ENCODE measurements at places on chromosomes 2 and 18.

- H3K36me3 ChIP-seq = no peaks in the 10 kb centered on the region
- no peak for DNase-seq
- H3K4me3 ChIP-seq = no peak overlapping the region
- no peaks in the 10 kb centered on the region for H3K4me1 ChIP-seq
- H3K27ac ChIP-seq = no peak overlapping the region
These were observed 155.1 kb upstream of the L3MBTL4 start for GRCh38 chr18:6569813-6570212.

DNA sequence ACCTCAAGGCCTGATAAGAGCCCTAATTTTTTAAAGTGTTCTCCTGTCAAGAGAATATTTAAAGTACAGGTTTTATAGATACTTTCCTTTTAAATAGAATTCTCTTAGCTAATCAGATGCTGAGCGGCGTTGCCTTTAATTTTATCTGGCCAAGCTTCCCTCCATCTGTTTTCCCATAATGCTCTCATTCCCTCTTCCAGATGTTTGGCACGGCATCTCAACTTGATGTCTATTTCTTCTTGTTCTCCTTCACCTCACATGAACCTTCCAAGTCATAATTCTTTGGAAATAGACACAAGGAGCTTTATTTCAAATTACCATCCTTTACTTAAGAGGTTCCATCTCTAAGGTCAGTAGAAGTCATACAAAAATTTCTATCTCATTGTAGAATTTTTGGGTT, 76.1 kb upstream of the CPO start:
- H3K4me1 ChIP-seq = no peaks in the 10 kb centered on the region
- H3K27ac ChIP-seq = no peak overlapping the region
- H3K4me3 ChIP-seq = no peak overlapping the region
- H3K36me3 ChIP-seq = no peaks in the 10 kb centered on the region
- no peaks in the 10 kb centered on the region for H3K27me3 ChIP-seq

- H3K27me3 ChIP-seq = no peaks in the 10 kb centered on the region
- H3K4me3 ChIP-seq = no peak overlapping the region
- no peak for DNase-seq
- no peaks in the 10 kb centered on the region for H3K36me3 ChIP-seq
- H3K4me1 ChIP-seq = no peaks in the 10 kb centered on the region
- H3K27ac ChIP-seq = no peak overlapping the region
These were observed 218.4 kb downstream of the PDE1A start for GRCh38 chr2:182208421-182208820.

DNA sequence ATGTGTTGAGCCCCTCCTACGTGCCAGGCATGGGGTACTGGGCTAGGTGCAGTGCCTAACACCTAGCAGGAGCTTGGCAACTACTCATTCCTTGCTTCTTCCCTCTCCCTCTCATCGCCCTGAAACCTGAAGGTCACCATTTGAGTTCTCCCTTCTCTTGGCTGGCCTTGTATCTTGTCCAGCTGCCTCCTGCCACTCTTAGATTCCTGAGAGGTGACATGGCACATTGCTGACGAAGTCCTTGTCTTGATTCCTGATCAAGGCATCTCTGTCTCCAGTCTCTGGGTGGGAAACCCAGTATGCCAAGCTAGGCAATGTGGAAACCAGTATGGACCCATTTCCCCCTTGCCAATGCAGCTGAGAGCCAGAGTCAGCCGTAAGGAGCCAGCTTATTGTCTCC, 9.0 kb upstream of the EFR3B start:
- H3K27me3 ChIP-seq = no peaks in the 10 kb centered on the region
- no peak overlapping the region for H3K27ac ChIP-seq
- H3K4me3 ChIP-seq = no peak overlapping the region
- no peaks in the 10 kb centered on the region for H3K36me3 ChIP-seq

DNA sequence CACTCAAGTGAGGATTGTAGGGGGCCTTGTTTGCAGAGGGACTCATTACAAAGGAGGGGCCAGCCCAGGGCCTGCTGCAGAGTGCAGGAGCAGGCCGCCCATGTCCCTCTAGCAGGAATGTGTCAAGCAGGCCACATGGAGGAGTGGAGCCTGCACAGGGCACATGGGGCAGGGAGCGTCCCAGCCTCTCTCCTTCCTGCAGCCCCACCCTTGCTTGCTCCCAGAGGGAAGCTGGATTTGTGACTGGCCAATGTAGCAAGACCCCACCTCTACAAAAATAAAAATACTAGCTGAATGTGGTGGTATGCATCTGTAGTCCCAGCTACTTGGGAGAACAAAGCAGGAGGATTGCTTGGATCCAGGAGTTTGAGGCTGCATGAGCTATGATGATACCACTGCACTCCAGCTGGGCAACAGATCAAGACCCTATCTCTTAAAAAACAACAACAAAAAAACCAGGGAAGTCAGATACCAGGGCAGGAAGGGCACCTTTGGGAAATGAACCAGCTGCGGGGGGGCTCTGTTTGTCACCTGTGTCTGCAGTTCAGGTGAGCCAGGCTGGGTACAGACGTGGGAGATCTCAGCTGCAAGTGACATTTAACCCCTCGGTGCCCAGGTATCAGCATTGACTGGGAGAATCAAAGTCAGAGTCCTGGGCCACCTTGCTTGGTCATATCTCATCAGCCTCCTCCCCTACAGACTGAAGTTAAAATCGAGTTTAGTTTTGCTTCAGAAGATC, 27.7 kb downstream of the IMPA2 start:
- no peaks in the 10 kb centered on the region for H3K27me3 ChIP-seq
- no peak for DNase-seq
- no peak overlapping the region for H3K4me3 ChIP-seq
- no peak overlapping the region for H3K27ac ChIP-seq
- peaks cover 16% of the 10 kb centered on the region for H3K36me3 ChIP-seq

GRCh38 chr2:66185497-66186054, 249.3 kb upstream of the MEIS1 start:
- no peak overlapping the region for H3K27ac ChIP-seq
- no peaks in the 10 kb centered on the region for H3K36me3 ChIP-seq
- DNase-seq = no peak
- H3K27me3 ChIP-seq = no peaks in the 10 kb centered on the region
- no peak overlapping the region for H3K4me3 ChIP-seq

DNA sequence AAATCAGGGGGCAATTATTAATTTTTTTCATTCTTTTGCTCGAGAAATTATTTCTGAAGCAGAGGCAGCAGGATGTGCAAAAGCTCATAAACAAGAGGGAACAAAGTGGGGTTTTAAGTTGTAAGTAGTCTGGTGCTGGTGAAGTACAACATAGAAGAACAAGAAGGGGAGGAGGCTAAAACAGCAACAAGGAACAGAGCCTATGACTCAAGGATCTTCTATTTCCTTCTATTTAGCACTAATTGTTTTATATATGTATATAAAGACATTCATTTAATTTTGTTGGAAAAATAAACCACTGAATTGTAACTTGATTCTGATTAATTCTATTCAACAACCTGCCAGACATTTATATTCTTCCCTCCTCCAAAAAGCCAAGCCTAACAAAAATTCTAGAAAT, 35.0 kb downstream of the YES1 start:
- no peak for DNase-seq
- H3K4me1 ChIP-seq = no peaks in the 10 kb centered on the region
- H3K36me3 ChIP-seq = no peaks in the 10 kb centered on the region
- H3K27me3 ChIP-seq = no peaks in the 10 kb centered on the region

- no peaks in the 10 kb centered on the region for H3K27me3 ChIP-seq
- no peaks in the 10 kb centered on the region for H3K36me3 ChIP-seq
- DNase-seq = no peak
- H3K4me1 ChIP-seq = no peaks in the 10 kb centered on the region
These were observed 176.3 kb upstream of the GLI2 start for GRCh38 chr2:120559401-120559800.

All from ascending aorta (tissue), 2 donors.